GM23248 (cell line): ENCODE measurements at places on chromosomes 16 and 17. TPM values are rescaled to one million over a fixed set of nuclear protein-coding genes. Genes with fewer than 3 reads are reported as not detected.

DNA sequence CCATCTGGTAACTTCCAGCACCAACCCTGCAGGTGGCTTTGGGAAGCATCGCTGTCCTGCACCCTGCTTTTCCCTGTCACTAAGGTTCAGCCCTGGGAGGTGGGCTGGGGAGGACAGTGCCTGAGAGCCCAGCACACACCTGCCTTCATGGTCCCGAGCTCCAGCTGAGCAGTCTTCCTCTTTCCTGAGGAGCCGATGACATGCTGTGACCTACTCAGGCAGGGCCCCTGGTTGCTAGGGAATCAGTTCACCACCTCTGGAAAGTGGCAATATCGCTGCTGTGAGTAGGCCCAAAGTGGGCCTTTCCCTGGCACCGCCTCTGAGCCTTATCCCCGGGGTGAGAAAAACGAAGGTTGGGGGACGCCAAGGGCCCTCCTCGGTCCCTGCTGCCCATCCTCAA lies 17.9 kb downstream of the ST3GAL2 start:
- no peak overlapping the region for H3K4me3 ChIP-seq
- no peak overlapping the region for H3K27ac ChIP-seq
- H3K4me1 ChIP-seq: no peaks in the 10 kb centered on the region
- no peak for DNase-seq
- H3K36me3 ChIP-seq: no peaks in the 10 kb centered on the region
- no peaks in the 10 kb centered on the region for H3K27me3 ChIP-seq

DNA sequence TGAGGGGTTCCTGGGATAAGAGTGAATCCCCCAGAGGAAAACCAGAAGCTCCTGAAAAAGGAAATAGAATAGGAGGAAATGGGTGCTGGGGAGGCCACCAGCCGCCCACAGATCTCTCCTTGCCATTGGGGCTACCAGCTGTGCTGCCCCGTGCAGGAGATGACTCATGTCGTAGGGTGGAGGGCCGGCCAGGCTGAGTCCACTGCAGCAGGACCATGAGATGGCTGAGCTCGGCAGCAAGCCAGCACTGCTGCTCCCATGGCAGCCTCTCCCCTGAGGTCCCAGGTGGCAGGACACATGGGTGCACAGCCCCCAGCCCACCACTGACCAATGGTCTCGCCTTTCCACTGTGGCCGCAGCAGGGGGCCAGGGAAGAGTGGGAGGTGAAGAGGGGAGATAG lies 95.5 kb downstream of the GNAO1 start:
- H3K27me3 ChIP-seq: peaks cover 7% of the 10 kb centered on the region; the same call in 1 of the 2 replicates
- H3K27ac ChIP-seq: no peak overlapping the region
- peak; percentile 14 for DNase-seq
- H3K4me1 ChIP-seq: no peaks in the 10 kb centered on the region
- no peaks in the 10 kb centered on the region for H3K36me3 ChIP-seq

DNA sequence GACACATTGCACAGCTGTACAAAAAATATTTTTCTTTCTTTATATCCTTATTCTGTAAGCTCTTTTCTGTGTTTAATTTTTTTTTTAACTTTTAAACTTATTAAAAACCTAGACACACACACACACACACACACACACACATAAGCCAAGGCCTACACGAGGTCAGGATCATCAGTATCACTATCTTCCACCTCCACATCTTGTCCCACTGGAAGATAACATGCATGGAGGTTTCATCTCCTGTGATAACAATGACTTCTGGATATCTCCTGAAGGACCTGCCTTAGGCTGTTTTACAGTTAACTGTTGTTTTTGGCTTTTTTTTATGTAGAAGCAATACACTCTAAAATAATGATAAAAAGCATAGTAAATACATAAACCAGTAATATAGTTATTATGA lies 71.2 kb downstream of the TNRC6C start:
- H3K4me3 ChIP-seq: no peak overlapping the region
- no peaks in the 10 kb centered on the region for H3K27me3 ChIP-seq
- peaks cover 31% of the 10 kb centered on the region for H3K4me1 ChIP-seq
- no peak overlapping the region for H3K27ac ChIP-seq
- no peaks in the 10 kb centered on the region for H3K36me3 ChIP-seq

DNA sequence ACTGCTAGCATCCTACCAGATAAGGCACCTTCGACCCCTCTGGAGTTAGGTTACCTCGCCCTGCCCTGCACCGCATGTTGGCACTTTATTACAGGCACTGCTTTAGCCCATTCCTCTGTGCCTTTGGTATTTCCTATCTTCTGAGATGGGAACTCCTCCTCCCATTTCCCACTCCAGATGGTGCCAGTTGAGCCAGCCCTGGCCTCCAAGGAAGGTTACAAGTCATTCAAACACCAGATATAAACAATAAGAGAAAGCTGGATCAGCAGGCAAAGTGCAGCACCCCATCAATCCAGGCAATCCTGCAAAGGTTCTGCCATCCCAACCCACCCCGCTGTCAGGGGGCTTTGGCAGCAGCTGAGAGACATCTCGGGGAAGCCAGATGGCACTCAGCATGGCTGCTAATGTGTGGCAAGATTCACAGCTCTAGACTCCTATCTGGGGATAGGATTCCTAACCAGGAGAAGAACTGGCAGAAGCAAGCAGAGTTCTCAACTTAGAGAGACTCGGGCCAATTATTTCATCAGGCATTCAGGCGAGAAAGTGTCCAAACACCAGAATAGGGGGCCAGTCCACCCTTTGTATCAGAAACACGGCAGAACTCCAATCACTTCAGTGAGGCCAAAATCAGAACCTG lies 113.0 kb downstream of the COPRS start:
- H3K27me3 ChIP-seq: no peaks in the 10 kb centered on the region
- no peak overlapping the region for H3K4me3 ChIP-seq
- H3K4me1 ChIP-seq: peaks cover 28% of the 10 kb centered on the region
- H3K27ac ChIP-seq: no peak overlapping the region
- H3K36me3 ChIP-seq: no peaks in the 10 kb centered on the region

DNA sequence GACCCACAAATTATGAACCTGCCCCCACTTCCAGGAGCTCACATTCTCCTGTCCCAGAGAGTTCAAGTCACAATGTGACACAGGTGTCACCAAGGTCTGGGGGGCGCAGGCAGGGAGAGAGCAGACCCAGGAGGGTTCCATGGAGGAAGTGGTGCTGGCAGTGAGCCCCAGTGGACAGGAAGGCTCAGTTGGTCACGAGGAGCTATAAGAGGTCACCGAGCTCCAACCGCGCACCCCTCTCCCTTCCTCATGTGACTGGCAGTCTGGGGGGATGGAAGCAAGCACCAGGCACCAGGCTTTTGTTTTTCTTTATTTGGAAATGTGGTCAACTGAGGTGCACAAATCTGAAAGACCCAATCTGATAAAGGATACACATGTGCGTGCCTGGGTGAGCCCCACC lies 2.5 kb downstream of the ITGAD start:
- H3K36me3 ChIP-seq: no peaks in the 10 kb centered on the region
- no peak overlapping the region for H3K4me3 ChIP-seq
- DNase-seq: no peak
- no peaks in the 10 kb centered on the region; the same call in 1 of the 2 replicates for H3K27me3 ChIP-seq
- H3K27ac ChIP-seq: no peak overlapping the region

- H3K27ac ChIP-seq: peak overlapping the region; percentile 63
- H3K4me3 ChIP-seq: peak overlapping the region; percentile 58
These were observed 8.4 kb upstream of the SHCBP1 start for GRCh38 chr16:46629331-46630219.

- H3K27ac ChIP-seq: no peak overlapping the region
- H3K4me3 ChIP-seq: no peak overlapping the region
- DNase-seq: no peak
- no peaks in the 10 kb centered on the region for H3K36me3 ChIP-seq
- 0 out of 2 replicates have a peak, but pooled peaks cover 3% of the 10 kb centered on the region for H3K27me3 ChIP-seq
These were observed 68.8 kb downstream of the GSG1L start for GRCh38 chr16:27994686-27995085.

- H3K27ac ChIP-seq: no peak overlapping the region
- H3K4me3 ChIP-seq: no peak overlapping the region
- no peak for DNase-seq
- H3K27me3 ChIP-seq: no peaks in the 10 kb centered on the region
- H3K36me3 ChIP-seq: no peaks in the 10 kb centered on the region
These were observed 47.9 kb upstream of the NLK start for GRCh38 chr17:27994586-27994985.

- H3K27ac ChIP-seq: no peak overlapping the region
- H3K27me3 ChIP-seq: no peaks in the 10 kb centered on the region
These were observed 278.6 kb downstream of the HAPSTR1 start for GRCh38 chr16:9370061-9370491.

DNA sequence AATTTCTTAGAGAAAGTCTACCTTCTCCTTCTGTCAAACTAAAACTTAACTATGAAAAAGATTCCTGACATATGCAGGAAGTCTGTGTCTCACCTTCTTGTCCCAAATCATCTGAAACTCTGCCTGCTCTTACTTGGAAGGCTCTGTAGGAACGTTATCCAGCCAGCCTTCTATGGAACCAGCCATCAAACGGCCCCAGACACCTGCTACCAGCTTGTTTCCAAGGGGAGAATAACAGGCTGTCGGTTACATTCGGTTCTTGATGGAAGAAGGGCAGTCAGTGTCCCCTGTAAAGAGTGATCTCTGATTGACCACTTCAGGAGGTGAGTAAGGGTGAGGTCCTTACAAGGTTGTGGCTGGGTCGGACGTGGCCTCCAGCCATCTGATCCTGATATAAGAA lies 1.7 kb downstream of the ADAMTS18 start:
- no peaks in the 10 kb centered on the region for H3K36me3 ChIP-seq
- H3K4me1 ChIP-seq: no peaks in the 10 kb centered on the region
- no peak overlapping the region for H3K27ac ChIP-seq
- no peak for DNase-seq

KCNG4 gene
- not detected in 2 replicates for total RNA-seq

GSG1L2 gene
- not detected in 2 replicates for total RNA-seq

DPEP1 gene
- total RNA-seq: not detected in 2 replicates
